ENCODE measurements at places on chromosomes 16 and 17.

DNA sequence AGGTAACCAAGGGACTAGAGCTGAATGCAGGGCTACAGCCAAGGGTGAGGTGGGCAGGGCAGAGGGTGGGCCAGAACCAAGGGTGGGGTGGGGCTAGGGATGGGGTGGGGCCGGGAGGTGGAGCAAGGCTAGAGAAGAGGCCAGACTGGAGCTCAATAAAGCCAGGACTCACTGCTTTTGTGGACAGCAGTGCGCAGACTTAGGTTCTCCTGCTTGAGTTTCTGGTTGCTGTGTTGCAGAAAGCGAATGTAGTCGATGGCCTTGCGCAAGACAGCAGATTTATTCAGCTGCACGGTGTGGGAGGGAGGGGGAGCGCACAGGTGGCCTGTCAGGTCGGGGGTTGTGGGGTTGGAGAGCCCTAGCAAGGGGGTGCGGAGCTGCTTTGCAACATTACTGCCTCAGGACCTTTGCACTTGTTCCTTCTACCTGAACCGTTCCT lies 18.7 kb downstream of the SREBF1 start:
- DNase-seq, result no peak

GRCh38 chr17:39008633-39009032 lies 41.4 kb upstream of the FBXO47 start:
- no peak for DNase-seq

GRCh38 chr16:88934066-88934667 lies 42.8 kb downstream of the CBFA2T3 start:
- no peak for DNase-seq

DNA sequence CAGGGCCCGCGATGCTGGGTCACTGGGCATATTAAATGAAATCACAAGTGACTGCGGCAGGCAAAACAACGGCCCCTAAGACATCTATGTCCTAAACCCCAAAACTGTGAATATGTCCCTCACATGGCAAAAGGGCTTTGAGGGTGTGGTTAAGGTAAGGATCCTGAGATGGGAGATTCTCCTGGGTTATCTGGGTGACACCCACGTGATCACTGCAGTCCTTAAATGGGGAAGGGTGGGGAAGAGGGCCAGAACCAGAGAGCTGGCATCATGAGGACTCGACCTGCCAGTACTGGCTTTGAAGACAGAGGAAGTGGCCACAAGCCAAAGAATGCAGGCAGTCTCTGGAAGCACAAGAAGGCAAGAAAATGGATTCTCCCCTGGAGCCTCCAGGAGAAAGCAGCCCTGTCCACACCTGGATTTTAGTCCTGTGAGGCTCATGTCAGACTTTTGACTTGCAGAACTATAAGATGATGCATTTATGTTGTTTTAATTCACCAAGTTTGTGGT lies 12.5 kb downstream of the COTL1 start:
- DNase-seq, result no peak

DNA sequence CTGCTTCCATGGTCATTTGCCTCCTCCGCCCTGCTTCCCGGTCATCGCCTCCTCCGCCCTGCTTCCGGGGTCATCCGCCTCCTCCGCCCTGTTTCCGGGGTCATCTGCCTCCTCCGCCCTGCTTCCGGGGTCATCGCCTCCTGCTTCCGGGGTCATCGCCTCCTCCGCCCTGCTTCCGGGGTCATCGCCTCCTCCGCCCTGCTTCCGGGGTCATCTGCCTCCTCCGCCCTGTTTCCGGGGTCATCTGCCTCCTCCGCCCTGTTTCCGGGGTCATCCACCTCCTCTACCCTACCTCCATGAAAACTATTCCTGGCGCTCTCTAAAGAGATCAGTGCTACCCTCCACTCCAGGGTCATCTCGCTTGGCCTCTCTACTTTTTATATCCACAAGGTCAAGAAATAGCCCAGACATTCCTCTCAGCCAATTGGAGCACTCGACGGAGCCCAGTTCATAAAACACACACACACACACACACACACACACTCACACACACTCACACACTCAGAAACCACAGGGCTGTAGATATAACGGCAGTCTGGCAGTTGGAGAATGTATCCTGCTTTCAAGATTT lies 44.8 kb downstream of the TRARG1 start:
- DNase-seq, result no peak

DNA sequence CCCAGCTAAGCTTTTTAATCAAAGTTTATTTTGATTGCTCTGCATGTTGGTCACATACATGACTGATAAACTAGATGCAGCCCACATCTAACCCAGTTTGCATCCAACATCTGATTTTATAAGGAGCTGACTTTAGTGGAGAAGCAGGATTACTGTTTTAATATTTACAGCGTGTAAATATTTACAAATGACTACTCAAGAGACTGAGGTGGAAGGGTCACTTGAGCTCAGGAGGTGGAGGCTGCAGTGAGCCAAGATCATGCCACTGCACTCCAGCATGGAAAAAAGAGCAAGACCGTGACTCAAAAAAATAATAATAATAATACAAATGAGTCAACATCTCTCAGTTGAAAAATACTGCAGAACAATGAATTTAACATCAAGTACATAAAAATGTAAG lies 50.8 kb downstream of the PARN start:
- no peak for DNase-seq
